NCI-H226 (cell line): ENCODE measurements at places on chromosomes 6 and 20.

- no peak for DNase-seq
Measured at GRCh38 chr6:113356139-113356538, 501.0 kb upstream of the MARCKS start.

DNA sequence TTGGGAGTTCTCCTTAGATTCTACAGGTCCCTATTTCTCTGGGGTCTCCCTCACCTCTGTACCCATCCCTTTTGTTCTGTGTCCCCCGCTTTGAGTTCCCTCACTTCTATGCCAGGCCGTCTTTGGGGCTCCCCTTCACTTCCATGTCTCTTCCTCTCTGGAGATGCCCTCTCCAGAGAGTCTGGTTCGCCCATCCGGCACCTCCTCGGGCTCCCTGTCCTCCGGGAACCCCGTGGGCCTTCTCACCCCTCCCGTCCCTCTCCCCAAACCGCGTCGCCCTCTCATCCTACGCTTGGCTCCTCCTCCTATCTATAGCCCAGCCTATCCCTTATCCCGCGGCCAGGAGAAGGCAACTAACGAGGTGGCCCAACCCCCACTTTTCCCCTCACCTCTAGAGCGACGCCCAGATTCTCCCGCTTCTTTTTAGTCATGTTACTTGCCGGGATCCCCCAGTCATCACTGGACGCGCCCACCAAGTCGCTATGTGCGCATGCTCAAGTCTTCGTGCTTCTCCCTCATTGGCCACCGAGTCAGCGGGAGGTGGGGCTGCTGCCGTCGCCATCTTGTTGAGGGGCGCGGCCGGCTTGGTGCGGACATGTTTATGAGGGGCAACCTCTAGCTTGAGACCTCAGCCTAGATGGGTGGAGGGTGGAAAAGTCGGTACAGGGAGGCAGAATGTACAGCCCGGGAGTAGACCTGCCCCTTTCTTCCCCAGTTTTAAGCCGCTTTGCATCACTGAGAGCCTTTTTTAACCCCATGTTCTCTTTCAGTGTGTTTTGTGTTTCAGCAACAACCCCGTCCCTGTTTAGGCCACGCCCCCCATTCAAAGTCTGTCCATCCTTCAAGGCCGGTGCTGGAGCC lies at the start of gene CCDC167:
Gene CCDC167, minus strand, starts transcription at position 461 of the 861 bp plus-strand sequence. Its CDS starts 30 bp downstream, at position 431.
- peak; percentile 93 for DNase-seq

GRCh38 chr6:55969526-55969925 lies 94.1 kb upstream of the BMP5 start:
- no peak for DNase-seq

DNA sequence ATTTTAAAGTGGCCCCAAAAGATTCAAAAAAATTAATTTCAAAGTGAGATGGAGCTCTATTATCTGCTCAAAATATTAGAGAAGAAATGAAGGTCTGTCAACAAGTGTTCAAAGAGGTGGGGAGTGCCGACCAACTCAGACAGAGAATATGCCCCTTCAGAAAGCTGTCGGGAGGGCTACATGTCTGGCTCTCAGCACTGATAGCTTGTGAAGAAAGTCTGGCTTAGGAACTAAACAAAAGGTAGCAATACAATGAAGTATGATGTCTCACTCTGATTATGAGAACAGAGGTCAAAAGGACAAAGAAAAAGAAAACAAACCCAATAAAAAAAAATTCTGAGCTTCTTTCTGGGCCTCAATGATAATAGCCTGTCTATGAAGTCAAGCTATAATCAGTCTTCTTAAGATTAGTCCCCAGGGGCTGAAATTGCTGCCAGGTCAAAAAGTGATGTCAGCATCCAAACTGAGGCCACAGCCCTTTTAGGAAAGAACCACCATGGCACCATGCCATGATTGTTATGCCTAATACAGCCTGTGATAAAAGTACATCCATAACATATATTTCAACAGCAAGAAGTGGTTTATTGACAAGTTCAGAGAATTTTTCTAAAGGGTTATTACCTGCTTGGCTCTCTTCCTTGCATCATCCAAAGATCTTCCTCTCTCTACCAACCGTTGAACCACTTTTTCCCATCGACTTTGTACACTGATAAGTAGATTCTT lies 150.9 kb downstream of the DST start:
- DNase-seq: peak; percentile 52

DNA sequence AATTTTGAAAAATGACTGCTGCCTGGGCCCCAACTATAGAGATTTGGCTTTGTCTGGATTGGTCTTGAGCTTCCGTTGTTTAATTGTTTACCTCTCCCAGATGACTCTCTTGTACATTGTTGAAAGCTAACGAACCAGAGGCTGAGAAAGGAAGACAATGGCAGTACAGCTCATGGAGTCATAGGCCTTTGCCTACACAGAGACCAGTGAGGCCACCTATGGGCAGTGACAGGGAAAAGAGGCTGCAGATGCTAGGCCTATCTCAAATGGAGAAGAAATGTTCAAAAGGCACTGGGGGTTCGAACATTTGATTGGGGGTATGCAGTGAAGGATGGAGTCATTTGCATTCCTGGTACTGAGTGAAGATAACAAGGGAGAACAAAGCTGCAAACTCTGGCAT lies 29.1 kb downstream of the OPN5 start:
- no peak for DNase-seq

GRCh38 chr6:27043244-27043643 lies 204.3 kb upstream of the PRSS16 start:
- DNase-seq: no peak

- DNase-seq: no peak
Measured at GRCh38 chr6:169558378-169558773, 143.5 kb downstream of the WDR27 start.

DNA sequence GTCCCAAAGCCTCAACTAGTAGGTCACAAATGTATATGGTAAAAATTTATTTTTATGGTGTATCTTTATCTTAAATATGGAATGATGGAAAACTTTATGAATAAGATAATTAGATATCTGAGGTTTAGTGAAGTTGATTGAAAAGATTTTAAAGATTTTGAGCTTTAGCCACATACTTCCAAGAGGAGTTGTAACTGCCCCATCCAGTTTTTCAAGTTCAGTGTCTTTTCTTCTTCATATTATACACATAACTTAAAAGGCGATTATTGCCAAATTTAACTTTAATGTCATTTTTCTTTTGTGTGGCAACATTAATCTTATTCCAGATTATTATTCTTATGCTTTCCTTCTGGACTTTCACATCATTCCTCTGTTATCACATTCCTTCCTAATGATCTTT lies 266.4 kb downstream of the TINAG start:
- DNase-seq: no peak

- DNase-seq: no peak
Measured at GRCh38 chr20:62809530-62810428, 5.1 kb downstream of the OGFR start.

DNA sequence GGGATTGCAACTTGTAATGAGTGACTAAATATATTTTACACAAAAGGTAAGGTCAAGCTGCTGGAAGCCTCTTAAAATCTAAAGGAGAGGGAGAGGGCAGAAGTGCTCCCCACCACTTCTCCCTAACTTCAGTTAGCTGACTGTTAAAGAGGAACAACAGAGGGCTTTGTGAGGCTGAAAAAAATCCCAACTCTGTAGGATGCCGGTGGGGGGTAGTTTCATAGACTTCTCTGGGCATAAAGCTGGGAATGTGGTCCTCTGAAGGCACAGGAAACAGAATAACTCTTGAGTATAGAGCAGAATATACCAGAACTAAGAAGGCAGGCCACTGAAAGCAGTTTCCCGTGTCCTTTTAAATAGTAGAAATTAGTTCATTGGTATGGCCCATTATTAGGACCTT lies 71.6 kb downstream of the KIF6 start:
- DNase-seq: no peak

DNA sequence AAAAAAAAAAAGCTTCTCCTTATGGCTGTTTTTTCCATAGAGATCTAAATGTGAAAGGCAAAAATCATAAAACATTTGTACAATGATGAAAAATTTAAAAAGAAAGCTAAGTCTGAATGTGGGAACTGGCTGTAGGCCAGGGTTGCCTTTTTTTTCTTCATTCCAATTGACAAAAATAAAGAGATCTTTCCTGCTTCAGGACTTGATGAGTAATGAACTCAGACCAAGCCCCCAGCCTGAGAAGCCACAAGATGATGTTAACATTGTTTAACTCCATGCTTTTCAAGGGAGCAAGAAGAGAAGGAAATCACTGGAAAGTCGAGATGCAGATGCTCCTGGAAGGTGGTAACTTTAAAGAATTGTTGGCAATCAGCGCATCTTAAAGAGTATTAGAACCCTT lies 41.4 kb downstream of the TRMT6 start:
- DNase-seq: no peak

DNA sequence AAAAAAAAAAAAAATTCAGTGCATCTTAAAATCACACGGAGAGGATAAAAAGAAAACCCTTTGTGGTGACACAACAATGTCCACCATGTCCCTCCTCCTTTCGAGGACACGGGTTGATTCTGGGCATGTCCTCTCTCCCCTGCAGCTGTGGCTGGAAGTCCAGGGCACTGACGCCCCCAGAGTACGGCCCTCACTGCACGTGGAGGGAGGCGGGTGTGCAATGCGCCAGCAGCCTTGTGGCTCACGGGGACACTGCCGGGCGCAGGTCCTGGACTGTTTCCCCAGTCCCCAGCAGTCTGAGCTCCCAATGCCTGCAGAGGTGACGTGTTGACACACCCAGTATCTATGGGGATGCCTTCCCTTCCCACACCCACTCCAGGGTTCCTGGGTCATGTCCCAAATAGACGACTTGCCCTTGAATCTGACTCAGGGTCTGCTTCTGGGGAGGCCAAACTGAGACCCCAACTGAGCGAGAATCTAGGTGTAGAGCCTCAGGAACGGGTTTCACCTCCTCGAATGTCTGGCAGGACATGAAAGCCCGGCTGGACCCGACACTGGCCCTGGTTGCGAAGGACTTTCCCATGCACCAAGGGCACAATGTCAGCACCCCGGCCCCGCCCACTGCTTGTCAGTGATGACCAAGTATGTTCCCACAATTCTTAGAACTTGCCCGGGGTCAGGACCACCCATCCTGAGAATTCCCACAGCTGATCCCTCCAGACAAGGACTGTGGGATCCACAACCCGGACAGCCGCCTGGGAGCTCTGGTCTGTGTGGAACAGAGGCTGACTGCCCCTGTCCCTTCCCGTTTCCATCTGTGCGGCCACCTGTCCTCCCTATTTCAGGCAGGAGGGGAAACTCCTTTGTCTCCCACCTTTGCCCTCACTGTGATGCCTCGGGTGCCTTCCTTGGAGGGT lies 425.1 kb upstream of the SULF2 start:
- no peak for DNase-seq

DNA sequence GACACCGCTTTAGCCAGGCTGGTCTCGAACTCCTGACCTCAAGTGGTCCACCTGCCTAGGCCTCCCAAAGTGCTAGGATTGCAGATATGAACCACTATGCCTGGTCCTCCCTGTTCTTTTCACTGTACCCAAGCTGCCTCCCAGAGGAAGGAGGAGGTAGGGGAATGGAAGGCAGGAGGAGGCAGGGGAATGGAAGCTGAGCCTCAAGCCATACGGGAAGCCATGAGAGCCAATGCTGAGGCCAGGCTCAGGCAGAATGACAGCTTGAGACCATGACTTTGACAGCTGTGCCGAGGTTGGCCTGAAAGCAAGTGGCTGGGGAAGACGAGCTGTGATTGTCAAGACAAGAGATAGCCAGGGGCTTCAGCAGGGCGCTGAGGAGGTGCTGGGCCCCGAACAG lies 13.6 kb upstream of the ZNF335 start:
- no peak for DNase-seq

DNA sequence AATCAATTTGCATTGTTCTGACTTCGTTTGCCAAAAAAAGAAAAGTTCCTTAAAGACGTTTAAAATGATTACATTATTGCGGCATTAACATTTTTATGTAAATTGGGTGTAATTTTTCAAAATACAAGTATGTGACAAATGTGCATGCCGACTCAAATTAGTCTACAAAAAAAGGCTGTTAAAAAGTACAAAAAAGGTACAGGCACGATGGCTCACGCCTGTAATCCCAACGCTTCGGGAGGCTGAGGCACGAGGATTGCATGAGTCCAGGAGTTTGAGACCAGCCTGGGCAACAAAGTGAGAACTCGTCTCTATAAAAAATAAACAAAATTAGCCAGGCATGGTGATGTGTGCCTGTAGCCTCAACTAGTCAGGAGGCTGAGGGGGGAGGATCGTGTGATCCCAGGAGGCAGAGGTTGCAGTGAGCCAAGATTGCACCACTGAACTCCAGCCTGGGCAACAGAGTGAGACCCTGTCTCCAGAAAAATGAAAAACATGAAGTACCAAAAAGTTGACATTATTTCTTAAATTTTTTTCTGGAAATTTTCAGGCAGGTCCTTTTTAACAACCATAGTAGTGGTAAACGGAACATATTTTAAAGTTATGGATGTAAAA lies 90.2 kb downstream of the PTPN1 start:
- no peak for DNase-seq

DNA sequence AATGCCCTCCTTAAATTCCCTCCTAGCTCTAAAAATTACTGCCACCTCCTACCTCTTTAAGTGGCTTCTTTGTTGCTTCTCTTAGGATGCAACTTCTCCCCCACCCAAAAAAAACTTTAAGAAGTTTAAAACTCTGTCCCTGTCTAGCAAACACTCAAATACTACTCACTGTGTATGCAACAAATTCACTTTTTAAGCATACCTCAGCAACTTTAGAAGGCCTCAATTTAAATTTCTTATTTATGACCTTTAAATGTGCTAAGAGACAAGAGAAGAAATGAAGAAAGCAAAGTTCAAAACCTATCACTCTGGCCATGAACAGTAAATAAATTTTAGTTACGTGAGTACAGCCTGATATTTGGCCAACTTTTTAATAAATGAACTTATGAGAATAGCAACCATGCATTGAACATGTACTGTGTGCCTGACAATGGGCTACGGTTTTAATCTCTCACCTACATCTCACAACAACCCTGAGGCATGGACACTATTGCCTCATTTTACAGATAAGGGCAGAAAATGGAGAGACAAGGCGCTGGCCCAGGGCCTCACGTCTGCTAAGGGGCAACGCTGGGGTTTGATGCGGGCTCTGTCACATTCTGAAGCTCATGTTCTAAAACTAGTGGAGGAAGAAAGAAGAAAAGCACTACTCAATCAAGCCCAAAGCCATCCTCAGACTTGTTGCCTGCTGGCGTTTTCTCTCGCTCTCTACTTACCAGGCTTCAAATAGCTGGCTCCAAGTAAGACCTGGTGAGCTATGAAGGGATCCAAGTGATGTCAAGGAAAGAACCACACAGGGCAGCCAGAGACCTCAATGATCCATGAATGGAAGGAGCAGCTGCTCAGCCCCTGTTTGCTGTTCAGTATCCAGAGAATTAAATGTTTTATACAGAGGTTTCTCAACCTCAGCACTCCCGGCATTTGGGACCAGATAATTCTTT lies 99.8 kb downstream of the TBC1D7 start:
- DNase-seq: no peak

DNA sequence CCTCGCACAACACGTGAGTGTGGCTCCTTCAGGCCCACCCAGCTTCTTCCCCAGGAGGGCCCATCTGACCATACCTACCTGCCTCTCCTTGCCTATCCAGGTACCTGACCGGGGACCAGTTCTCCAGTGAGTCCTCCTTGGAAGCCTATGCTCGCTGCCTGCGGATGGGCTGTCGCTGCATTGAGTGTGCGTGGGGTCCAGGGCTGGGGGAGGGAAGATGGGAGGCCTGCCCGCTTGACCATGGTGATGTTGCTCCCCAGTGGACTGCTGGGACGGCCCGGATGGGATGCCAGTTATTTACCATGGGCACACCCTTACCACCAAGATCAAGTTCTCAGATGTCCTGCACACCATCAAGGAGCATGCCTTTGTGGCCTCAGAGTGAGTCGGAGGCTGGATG lies 26.5 kb downstream of the PLCG1 start:
- DNase-seq: no peak
